ENCODE measurements at places on chromosomes 12 and 14.
A peak's percentile ranks its signal among the peaks of the same experiment; 100 is the strongest.

DNA sequence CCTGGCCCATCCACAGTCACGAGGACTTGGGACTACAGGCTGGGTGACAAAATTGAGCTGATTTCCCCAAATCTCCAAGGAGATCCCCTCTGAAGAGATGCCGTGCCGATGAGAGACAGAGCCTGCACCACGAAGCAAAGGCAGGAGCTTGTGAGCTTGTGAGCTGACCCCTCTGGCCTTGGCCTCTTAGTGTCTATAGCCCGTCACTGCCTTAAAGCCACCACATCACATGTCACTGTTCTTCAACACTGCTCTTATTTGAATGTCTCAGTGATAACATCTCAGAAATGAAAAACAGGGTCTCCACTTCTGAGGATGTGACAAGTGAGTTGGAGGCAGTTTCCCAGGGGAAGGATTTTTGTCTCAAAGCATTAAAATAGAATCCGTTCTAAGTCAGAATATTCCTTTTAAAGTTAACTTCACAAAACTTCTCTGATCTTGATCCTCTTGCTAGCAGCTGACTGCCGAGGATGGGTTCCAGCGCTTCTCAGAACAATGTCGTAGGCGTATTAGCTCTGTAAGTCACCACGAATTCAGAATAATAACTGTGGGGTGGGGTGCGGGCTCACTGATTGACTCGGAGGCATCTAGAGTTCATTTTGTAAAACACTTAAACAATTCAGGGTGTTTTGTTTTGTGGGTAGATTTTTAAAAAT is 37.5 kb downstream of the CHST11 start:
- DNase-seq: peak; percentile 89

DNA sequence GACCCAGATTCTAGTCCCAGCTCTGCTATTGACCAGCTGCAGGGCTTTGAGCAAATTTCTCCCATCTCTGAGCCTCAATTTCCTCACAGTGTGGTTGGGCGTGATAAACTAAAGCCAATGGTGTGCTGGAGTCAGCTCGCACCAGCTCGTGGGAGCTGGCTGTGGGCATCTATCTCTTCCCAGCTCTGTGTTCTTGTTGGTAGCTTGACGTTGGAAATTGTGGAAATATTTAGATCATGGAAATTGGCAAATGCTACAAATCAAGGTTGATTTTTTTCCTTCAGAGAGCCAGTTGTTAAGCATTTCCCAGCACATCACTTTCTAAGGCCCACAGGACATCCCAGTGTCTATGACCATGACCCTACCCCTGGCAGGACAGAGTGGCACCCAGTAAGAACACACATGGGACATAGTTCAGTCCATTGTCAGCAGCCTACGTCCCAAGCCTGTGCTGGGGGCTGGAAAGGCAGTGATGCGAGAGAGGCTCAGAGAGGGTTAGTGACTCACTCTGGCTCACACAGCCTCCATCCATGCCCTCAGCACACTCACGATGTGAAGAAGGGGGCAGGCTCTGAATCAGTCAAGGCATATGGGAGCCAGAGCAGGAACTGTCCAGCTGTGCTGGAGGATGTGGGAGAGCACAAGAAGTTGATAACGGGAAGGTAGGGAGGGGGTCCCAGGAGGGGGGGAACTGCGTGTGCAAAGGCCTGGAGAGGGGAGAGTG is 77.6 kb downstream of the LGMN start:
- peak; percentile 42 for DNase-seq

GRCh38 chr14:24312736-24313507 is 1.6 kb downstream of the LTB4R start:
- peak; percentile 18 for DNase-seq

DNA sequence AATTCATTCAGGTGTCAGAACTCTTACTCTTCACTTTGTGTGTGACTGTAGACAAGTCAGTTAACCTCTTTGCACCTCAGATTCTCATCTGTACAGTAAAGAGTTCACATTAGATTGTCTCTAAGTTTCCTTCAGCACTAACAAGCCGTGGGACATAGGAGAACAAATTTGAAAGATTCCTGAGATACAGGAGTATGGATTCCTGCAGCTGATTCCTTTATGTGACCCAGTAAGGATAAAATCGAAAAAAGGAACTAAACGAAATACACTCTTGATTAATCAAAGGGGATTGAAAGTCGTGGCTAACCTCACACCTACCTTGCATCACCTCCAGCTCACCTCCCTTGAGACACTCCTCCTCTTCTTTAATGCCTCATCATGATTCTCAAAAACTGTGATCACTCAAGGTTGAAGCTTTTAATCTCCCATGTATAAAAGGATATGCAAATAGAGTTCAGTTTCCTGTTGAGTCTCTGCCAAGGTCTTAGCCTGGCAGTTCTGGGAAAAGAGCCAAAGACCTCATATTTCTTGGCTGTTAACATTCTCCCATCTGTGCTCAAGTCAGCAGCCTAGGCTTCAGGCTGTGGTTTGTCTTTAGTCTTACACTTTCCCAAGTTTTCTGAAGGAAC is 156.6 kb downstream of the DAD1 start:
- peak; percentile 90 for DNase-seq

DNA sequence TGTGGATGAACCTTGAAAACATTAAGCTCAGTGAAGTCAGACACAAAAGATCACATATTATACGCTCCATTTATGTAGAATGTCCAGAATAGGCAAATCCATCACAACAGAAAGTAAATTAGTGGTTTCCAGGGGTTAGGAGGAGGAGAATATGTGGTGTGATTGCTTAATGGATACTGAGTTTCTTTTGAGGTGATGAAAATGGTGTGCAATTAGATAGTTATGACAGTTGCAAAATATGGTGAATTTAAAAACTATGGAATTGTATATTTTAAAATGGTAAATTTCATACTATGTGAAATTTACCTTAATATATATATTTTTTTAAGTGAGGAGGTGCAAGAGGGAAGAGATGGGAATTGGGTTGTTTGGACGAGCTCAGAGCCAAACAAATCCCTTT is 46.3 kb upstream of the KICS2 start:
- no peak for DNase-seq

- DNase-seq: no peak
Observed at GRCh38 chr12:97118796-97119375, 211.8 kb downstream of the NEDD1 start.

DNA sequence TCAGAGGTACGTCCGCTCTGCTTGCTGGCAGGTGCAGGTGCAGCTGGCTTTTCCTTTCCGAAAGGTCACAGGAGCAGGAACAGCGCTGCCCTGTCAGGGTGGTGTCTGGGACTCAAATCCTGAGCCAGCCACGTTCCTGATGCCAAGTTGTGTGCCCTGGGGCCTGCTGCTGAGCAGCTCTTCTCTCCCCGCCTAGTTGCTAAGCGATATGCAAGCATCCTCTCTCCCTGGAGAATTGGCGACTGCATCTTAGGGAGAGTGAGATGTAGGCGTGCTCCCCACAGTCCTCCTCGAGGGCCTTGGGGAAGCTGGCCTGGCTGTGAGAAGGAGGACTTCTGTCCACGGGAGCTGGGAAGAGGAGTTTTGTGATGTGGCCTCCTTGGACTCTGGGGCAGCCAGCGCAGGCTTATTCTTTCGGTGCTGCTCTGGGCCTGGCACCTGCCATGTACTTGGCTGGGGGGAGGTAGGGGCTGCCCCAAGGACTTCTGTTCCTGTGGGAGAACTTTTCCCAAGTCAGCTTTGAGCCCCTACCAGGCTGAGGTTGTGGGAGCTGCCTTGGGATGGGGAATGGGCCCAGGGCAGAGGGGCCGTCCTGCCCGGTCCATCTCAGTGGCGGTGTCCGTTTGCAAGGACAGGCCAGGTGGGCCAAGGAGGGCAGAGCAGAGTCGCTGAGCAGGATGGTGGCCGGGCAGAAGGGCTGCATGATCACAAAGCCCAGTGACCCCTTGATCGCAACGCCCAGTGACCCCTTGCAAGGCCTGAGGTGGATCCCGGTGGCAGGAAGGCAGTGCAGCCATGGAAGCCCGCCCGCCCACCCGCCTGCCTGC is 183.5 kb downstream of the ADGRD1 start:
- DNase-seq: no peak

GRCh38 chr14:87992346-87992717 is 650 bp downstream of the GALC start:
- DNase-seq: no peak

DNA sequence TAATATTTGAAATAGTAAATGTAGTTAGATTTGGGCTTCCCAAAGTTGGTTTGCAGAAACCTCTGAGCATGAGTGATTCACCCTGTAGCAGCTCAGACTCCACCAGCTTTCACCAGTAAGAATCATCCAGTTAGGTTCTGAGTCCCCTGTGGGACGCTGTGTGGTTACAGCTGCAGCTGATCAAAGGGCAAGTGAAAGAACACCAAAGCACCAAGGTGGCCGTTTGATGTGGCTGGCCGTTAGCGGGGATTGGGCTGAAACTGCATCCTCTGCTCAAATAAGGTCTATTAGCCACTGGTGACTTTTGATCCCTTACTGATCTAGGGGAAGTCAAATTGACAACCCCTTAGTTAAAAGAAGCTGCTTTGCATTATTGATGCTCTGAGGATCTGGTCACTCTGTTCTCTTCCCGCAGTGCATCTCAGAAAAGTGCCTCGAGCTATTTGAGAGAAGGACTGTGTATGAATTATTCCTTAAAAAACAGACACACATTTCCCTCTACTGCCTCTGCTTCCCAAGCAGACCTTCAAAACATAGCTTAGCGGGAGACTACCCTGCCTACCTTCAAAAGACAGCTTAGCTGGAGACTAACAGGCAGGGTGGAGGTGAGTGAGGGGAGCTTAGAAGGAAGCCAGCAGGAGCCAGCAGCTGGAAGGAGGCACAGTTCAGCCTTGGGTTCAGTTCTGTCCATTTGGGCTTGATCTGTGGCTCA is 3.7 kb downstream of the ABHD12B start:
- DNase-seq: peak; percentile 22

DNA sequence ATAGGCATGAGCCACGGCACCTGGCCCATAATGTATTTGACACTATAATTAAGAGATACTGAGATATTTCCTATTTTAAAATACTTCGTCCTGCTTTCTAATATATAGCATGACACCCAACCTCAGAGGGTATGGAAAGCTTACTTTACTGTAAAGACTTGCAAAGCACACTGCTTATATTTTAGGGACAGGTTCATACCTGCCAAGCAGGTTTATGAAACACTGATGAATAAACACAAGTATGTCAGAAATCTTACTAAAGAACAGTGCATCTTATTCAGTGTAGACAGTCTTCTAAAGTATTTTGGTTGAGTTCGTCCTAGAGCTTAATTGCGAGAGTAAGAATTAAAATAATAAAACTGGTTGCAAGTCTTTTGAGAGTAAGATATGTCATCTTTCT is 65.4 kb downstream of the PPFIBP1 start:
- no peak for DNase-seq

DNA sequence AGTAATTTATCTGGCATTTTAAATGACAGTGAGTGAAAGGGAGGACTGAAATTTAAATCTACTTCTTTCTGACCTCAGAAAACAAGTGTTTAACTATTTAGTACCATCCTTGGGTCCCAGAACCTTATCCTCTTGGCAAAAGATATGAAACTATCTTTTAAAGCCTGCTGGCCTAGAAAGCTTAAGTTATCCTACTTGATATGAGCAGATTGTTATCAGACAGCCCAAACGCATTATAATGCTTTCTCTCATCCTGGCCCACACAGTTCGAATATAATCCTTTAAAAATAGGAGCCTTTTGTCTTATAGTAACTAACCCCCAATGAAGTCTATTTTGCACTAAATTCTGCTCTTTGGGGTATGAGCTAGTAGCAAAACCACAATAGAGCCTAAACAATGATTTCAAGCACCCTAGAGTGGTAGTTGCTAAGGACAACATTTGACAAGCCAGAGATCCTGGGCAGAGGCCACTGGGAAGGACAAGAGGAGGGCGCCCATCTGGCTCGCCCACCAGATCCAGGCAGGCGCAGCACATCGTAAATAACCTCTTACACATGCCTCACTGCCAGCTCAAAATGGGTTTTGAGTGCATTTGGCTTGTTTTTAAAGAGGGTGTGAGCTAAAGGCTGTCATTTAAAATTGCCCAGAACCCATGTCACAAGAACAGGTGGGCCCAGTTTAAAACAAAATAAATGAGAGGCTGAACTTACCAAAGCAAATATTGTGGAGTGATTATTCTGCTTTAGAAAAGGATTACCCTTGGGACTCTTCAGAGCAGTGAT is 37.7 kb upstream of the CRY1 start:
- no peak for DNase-seq

DNA sequence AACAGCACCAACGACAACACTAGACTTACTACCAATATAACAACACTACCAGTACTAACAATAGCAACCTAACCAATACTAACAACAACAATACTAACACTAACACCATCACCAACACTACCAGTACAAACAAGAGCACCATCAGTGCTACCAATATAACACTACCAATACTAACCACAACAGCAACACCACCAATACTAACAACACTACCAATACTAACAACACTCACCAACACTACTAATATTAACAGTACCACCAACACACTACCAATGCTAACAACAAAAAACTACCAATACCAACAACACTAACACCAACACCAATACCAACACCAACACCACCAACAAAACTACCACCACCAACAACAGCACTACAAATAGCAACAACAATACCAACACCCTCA is 25.1 kb downstream of the PTGER2 start:
- DNase-seq: no peak

DNA sequence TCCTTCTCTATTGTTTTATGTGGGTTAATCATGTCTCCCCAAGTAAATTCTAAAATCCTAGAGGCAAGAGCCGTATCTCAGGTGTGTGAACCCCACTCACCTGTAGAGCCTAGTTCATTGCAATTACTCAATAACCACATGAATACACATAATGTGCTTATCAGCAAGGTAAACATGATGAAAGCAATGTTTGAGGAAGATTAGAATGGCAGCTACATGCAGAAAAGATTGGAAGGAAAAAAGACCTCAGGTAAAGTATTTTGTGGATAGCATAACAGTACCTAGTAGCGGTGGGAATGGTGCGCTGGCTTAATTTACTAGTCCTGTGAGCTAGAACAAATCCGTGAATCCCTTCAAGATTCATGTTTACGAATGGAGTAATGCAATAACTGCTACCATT is 5.3 kb upstream of the KRAS start:
- DNase-seq: no peak

GRCh38 chr14:76904740-76905569 is 78.7 kb downstream of the LRRC74A start:
- peak; percentile 97 for DNase-seq

DNA sequence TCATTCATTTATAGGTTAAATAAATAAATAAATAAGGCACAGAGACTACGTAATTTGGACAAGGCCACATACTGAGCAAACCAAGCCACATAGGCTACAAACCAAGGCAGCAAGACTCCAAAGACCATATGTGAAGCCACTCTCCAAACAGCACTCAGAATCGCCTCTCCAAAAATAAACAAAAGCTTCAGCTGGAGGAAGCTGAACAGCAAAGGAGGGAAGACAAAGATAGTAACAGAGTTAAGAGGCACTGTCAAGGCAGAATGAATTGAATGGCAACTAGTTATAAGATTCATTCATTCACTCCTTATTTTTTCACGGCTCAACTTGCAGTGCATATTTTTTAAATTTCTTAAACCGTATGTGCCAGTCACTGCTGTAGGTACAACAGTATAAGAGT is 200.5 kb upstream of the GRIP1 start:
- DNase-seq: no peak

GRCh38 chr14:39860596-39861228 is 428.5 kb upstream of the FBXO33 start:
- no peak for DNase-seq

- no peak for DNase-seq
Observed at GRCh38 chr14:21244544-21244943, 24.7 kb downstream of the HNRNPC start.

- DNase-seq: no peak
Observed at GRCh38 chr14:99753225-99754140, 39.7 kb upstream of the EML1 start.

- DNase-seq: peak; percentile 27
Observed at GRCh38 chr12:88153959-88154358, 11.9 kb downstream of the TMTC3 start.
